ENCODE measurements at places on chromosomes 7 and 10.

DNA sequence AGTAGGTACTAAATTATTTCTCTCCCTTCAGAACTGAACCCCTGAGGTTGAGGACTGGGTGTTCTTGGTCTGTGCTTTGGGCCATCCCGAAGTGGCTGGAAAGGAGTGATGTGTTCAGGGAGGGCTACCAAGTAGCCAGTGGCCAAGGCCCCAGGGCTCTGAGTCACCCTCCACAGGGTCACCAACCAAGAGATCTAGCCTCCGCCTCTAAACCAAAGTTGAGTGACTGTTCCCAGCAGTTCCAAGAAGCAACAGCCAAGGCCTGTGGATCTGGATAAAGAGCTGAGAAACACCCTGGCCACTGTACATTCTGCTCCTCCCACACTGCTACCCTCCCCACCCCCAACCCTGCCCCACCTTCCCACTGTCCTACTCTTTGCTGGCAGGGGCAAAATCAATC, 35.5 kb upstream of the KCNMA1 start:
- no peak for DNase-seq

DNA sequence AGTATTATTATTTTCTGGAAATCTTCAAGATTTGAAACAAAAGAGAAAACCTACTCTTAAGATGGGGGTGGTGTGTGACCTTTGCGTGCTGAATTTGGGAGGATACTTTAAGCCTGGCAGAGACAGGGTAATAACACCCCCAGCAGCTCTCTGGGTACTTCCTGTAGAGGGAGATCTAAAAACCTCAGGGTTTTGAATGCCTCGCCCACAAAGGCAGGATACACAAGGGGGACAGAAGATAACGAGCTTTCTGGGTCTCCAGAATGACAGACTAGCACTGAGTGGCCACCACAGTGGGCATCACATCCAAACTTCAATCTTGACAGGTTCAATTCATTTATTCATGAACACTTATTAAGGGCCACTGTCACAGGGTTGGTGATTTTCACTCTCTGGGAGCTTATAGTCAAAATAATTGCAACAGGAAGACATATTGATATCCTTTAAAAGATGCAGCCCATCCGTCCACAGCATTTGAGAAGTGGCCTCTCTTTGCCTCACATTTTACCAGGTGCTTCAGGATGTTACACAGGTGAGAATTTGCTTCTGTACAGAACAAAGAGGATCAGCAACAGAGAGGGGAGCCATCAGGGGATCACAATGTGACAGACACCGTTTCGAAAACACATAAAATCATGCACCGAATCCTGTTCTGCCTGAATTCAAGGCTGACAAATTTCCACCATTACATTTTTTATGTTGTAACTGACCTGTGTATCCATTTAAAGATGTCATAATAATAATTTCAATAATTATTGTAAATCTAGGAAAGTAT, 14.3 kb downstream of the CPA1 start:
- no peak for DNase-seq

GRCh38 chr7:83872501-83872900, 223.6 kb upstream of the SEMA3E start:
- DNase-seq: no peak

DNA sequence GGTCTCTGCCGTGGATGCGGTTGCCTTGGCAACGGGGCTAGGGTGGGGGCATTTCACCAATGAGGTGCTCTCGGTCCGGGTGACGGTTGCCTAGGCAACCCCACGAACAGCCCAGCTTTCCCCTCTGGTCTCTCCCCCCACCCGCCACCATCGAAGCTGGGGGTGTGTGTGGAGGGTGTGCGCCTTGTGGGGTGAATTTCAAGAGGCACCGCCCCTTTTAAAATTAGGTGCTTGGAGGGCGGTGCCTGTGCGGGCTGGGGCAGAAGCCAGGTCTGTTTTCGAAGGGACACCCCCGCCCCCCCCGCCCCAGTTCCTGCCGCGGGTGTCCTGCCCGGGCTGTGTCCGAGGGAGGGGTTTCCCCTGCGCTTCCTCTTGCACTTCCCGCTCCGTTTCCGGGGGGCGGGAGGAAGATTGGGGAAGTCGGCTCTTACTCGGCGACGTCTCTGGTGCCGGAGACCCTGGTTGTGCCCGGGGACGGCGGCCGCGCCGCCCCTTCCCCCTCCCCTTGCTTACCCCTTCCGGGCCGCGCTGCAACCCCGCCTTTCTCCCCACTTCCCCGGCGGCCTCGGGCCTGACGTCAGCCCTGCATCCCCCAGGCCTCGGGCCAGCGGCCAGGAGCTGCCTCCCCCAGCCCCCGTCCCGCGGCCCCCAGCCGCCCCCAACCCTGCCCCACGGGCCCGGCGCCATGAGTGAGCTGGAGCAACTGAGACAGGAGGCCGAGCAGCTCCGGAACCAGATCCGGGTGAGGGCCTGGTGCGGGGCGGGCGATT, 2.2 kb downstream of the GNB2 start:
- peak; percentile 44 for DNase-seq

- no peak for DNase-seq
Observed at GRCh38 chr10:56895306-56895705, 534.2 kb upstream of the ZWINT start.

DNA sequence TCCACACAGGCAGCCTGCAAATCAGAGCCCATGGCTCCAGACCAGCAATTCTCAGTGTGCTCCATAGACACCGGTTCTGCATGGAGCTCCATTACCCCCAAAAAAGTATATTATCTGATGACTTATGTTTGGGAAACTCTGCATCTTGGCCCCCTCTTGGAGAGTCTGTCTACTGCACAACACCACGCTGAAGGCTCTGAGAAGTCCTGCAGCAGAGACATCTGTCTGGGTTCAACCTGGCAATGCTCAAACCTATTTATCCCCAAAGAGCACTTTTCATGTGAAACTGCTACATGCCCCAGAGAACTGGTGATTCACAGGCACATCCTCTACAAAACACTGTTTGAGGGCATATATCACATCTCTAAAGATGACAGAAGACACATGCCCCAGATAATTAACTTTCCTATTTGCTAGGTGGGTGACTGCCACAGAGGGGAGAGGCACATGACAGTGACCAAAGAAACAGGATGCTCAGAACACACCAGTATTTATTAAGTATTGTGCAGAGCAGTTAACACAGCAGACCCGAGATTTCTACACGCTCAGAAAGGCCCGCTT, 83.8 kb downstream of the DLG5 start:
- no peak for DNase-seq

DNA sequence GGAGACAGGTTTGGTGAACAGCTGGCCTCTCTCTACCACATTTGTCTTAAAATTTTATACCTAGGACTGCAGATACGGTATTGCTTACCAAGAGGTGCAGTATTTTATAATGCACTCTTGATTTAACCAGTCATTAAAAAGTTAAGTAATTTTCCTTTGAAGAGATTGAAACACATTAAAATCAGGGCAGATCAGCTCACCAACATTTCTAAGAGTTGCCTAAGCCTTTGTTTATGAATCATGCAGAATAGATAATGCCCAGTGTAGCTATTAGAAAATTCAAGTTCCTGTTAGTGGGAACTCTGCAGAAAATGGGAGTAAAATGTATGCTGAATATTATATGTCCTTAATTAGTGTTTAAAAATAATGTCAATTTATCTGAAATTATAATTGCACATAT, 140.2 kb upstream of the PRPS1L1 start:
- no peak for DNase-seq

DNA sequence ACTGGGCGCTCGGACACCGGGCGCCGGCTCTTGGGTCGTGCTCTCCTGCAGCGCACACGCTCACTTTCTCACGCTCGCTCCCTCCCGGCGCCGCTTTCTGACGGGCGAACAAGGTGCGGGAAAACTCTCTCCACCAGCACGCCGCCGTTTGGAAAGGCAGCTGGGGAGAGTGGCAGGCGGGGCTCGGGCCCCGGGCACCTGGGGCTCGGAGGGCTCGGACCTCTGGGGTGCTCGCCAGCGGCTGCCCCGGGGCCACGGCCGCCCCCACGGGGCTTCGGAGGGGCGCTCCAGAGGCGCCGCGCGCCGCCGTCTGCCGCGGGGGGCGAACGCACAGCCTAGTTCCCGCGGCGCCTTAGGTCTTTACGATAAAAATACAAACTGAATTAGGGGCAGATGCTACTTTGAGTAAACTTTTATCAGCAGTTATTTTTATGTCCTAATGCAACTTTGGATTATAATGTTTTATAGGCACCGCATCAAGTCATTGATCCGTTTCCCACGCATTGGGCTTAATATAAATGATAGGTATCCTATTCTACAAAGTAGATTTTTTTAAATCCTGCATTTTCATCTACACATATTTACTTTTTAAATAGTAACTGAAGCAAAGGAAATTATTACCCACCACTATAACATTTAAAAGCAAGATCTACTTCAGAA, 535 bp upstream of the EPC1 start:
- DNase-seq: no peak

DNA sequence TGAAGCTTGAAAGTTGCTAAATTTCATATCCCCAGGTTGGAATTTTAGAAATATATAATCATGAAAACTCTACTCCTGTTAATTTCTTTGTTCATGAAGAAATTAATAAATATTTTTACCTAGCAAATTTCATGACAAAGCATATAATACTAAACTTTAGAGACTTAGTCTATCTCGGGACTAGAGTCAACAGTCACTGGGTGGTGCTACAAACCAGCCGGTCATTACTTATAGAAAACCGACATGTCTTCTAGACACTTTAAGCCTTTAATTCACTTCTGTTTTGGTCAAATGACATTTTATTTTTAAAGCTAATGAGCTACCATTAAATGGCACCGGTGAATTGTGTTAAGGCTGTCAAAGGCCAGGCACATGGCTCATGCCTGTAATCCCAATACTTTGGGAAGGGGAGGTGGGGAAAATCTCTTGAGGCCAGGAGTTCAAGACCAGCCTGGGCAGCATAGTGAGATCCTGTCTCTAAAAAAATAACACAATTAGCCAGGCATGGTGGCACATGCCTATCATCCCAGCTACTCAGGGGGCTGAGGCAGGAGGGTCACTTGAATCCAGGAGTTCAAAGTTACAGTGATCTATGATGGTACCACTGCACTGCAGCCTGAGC, 270.1 kb downstream of the CACNA2D1 start:
- no peak for DNase-seq

- DNase-seq: no peak
Observed at GRCh38 chr10:66649626-66650025, 276.2 kb upstream of the LRRTM3 start.

- no peak for DNase-seq
Observed at GRCh38 chr10:88592906-88593305, 6.3 kb downstream of the LIPJ start.

- DNase-seq: no peak
Observed at GRCh38 chr7:50774319-50774718, 8.4 kb downstream of the GRB10 start.

DNA sequence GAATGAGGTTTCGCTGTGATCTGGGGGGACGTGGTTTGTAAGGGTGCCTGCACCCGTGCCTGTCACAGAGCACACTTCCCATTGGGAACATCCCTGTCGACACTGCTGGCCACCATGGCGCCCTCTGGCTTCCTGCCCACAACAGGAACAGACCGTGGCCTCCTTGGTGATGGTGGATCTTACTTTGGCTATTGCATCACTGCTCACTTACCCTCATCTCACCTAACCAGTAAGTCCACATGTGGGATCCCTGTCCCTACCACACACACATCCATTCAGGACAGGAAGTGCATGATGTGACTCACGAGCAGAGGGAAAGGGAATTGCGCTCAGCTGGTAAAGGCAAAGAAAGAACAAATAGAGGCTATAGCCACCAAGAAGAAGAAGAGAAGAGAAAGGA, 26.2 kb upstream of the SEC61G start:
- DNase-seq: no peak

GRCh38 chr10:95742485-95742884, 13.5 kb upstream of the ENTPD1 start:
- DNase-seq: no peak

GRCh38 chr7:26675143-26675887, 189.1 kb downstream of the SKAP2 start:
- no peak for DNase-seq

DNA sequence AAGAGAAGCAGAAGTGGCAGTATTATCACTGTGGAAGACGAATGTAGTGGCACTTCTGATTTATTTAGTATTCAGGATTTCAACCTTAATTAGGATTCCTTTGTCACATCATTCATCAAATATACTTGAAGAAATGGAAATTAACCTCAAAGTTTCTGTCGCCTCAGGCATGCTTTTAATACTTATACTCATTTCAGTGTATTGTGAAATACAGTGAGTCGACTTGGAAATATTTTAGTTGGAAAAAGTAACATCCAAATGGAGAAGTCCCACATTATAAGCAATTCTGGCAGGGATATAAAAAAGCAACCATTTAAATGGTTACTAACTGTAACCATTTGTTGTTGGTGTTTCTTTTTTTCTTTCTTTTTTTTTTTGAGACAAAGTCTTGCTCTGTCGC, 648.8 kb downstream of the ARL4A start:
- no peak for DNase-seq

- no peak for DNase-seq
Observed at GRCh38 chr10:72075376-72076115, 12.8 kb downstream of the SPOCK2 start.

DNA sequence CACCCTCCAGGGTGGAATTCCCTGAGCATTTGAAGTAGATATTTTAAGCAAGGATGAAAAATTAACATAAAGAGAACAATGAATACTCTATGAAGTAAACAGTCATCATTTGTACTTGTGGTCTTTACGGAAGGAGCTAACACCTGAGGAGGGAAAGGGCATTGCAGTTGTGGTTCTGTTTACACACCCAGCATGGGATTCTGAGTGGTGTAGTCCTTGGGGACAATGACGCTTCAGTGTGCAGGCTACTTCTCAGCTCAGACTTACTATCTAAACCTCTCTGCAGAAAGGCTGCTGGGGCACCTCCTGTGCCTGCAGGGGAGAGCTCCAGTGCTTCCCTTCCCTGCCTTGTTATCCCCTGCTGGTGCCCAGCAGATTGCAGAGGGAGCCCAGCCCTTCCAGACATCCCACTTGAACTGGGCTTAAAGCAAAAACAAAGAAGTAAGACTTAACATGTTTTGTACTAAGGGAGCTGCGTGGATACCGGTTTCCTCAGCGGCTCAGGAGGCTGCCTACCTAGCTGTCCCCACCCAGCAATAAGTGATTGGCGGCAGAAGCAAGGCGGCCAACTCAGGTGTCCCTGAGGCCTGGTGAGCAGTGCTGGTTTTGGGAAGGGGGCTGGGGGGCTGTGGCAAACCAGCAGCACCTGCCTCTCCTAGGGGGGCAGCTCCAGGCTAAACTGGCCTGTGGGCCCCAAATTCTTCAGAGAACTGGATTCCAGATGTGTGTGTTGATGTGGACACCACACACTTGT, 89.1 kb downstream of the CELF2 start:
- DNase-seq: no peak

- no peak for DNase-seq
Observed at GRCh38 chr7:149804106-149804505, 30.7 kb upstream of the ZNF467 start.
